ENCODE measurements at places on chromosomes 6 and 20.

DNA sequence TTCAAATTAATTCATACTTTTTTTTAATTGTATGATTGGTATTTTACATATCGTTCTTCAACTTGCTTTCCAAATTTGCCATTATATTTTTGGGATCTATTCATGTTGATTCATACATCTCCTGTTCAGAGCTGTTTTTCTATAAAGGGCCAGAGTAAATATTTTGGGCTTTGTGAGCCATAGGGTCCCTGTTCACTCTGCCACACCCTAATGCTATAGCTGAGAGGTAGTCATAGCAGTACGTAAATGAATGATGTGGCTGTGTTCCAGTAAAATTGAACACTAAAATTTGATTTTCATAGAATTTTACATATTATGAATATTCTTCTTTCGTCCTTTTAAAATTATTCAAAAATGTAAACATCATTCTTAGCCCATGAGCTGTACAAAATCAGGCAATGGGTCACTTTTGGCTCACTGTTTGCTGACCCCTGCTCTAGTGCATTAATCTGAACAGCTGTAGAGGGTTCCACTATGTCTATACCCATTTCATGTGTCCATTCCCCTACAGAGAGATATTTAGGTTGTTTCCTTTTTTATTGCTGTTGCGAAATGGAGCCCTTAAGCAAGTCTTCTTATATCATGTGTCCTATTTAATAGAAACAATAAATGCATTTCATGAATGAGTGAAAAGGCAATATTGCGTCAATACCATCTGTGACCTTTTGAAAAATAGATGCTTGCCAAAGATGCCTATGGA lies 136.4 kb upstream of the SALL4 start:
- peak; percentile 98 for DNase-seq

DNA sequence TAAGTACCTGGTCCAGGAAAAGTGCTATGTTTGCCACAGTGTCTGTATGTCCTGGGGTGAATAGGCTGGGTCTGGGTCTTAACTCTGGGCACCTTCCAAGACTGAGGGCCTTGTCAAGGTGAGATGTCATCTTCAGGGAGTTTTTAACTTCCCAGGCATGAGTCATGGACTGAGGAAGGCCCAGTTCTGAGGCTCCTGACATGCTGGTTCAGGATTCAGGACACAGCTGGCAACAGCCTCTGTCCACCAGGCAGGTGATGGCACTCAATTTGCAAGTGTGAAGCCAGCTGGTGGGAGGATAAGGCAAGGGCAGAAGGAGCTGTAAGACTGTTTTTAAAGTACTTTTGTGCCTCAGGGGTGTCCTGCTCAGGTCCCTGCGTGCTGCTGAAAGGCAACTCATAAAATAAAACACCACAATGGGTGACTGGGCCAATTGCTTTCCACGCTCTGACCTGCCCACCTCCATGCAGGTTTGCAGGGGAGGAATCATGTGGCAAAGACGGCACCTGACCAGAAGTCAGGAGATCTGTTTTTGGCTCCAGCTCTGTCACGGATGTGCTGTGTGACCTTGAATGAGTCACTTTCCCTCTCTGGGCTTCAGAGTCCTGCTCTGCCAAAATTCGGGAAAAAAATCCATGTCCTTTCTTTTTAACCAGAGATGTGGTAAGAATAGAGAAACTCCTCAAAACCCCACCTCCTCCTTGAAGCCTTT lies 4.9 kb upstream of the PACSIN1 start:
- no peak for DNase-seq

- DNase-seq: no peak
Observed at GRCh38 chr6:106098383-106099234, 12.5 kb downstream of the PRDM1 start.

GRCh38 chr20:2602046-2602735 lies 50.2 kb upstream of the NOP56 start:
- DNase-seq: no peak

- no peak for DNase-seq
Observed at GRCh38 chr6:37547564-37548061, 47.9 kb upstream of the CCDC167 start.

DNA sequence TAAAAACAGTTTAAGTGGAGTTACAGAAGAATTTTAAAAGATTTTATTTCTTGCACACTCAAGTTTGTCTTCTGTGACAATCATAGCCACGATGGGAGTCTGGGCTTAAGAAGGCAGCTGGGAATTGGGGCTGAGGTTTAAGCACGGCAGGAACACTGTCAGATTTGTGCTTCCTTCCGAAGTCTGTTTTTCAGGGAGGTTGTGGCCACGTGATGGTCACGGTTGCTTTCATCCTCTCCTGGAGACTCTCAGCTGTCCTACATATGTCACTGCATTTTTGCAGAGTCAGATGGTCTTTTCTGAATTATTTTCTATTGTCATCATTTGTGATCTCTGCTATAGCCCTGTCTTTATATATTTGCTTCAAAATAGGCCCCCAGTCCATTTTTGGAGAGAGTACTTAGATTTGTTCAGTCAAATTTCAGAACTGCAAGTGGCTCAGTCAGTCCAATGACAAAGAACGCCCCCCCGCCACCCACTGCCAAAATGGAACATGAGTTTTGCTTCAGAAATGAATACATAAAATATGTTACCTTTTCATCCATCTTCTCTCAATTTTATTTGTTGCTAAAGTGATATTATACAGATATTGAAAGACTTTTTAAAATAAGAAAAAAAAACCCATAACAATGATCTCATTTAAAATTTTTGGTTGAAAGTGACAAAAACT lies 111.8 kb upstream of the ZFP64 start:
- DNase-seq: no peak

DNA sequence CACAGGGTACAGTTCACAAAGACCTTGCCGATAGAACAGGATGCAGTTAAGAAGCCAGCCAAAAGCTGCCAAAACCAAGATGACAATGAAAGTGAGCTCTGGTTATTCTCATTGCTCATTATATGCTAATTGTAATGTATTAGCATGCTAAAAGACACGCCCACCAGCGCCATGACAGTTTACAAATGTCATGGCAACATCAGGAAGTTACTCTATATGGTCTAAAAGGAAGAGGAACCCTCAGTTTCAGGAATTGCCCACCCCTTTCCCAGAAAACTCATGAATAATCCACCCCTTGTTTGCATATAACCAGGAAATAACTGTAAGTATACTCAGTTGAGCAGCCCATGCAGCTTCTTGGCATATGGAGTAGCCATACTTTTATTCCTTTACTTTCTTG lies 748.7 kb downstream of the QKI start:
- no peak for DNase-seq
